H7 (cell line): ENCODE measurements at places on chromosomes 12 and 14. TPM values are rescaled to one million over a fixed set of nuclear protein-coding genes. Genes with fewer than 3 reads are reported as not detected.
A peak's percentile ranks its signal among the peaks of the same experiment; 100 is the strongest.

GRCh38 chr12:91973813-91974212 is 171.8 kb downstream of the BTG1 start:
- DNase-seq, result no peak

- no peak for DNase-seq
Observed at GRCh38 chr12:10957741-10958140, 18.7 kb upstream of the TAS2R14 start.

DNA sequence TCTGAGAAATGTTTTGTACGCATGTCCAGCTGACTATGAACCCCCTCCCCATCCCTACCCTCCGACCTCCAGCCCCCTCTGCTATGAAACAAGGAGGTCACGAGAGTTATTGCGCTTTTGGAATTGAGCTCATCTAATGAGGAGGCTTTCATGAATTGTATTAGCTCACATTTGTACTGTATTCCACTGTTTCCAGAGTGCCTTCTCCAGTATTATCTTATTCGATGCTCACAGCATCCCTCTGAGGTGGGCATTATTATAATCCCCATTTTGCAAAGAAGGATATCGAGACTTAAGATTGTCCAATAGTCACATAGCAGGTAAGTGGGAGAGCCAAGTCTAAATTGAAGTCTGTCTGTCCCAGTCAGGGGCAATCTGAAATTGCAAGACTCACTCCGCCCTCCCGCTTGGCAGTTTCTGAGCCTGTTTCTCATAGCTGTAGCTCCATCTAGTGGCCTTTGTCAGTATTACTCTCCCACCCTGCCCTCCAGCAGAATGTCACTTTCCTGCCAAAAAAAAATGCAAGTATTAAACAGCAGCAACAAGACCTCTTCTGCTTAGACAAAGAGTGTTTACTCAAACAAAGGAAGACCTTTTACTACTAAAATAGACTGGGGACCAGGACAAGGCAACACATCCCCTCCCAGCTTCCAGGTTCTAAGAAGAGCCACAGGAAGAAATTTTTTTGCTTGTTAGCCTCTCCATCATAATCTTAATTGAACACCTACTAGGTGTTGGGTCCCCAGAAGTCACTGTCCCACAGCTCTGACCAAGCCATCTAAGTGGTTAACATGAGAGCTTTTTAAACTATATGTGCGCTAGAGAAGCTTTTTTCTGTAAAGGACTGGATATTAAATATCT is 48.6 kb upstream of the TMEM233 start:
- peak; percentile 66 for DNase-seq

- no peak for DNase-seq
Observed at GRCh38 chr14:52055167-52055566, 13.7 kb downstream of the NID2 start.

Gene KRT74
- not detected in 2 replicates for total RNA-seq

Gene SLC17A8
- total RNA-seq, result not detected in 2 replicates

Gene CLEC4D
- total RNA-seq, result 0.07 TPM in 1 of 2 replicates, not detected in the other

Gene KRT2
- not detected in 2 replicates for total RNA-seq
